ENCODE measurements at places on chromosomes 6 and 20.
A peak's percentile ranks its signal among the peaks of the same experiment; 100 is the strongest.

DNA sequence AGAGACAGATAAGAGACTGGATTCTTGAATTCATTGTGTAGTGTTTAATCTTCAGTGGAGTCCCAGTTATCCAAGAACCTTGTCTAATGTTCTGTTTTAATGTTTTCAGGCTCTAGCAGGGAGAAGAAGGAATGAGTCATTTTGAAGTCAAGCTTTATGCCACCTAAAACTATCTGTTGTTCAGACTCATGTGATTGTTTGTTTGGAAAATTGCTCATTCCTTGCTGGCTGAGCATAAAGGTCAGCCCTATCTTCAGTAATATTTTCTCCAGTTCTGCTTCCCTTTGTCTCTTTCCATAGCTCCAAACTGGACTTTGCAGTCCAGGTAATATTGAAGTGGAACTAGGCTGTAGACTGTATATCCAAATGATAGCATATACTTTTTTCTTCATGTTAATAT is 34.2 kb downstream of the CLVS2 start:
- no peak for DNase-seq

GRCh38 chr6:41161380-41161779 is 1.5 kb downstream of the TREM2 start:
- no peak for DNase-seq

- no peak for DNase-seq
Measured at GRCh38 chr6:51213811-51214210, 395.1 kb downstream of the TFAP2B start.

DNA sequence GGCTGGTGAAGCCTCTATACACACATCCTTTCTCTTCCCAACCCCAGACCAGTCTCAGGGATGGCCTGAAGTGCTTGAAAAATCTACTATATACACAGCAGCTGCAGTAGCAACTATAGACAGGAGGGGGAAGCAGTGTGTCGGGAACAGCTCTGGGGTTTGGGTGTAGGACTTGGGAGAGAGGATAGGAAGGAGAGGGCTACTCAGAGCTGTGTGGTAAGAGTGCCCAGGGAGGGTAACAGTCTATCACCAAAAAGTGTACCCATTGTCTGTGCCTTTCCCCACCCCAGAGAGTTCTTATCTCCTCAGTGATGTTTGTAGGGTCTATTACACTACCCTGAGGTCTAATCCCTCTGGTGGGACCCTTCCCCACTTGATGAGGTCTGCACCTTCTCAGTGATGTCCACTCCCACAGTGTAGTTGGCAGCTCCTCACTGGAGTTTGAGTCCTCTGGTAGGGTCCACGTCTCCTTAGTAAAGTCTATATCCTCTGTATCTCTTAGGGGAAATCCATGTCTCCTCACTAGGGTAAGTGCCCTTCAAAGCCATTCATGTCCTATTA is 1.5 kb upstream of the GGT7 start:
- DNase-seq, result peak; percentile 56

- no peak for DNase-seq
Measured at GRCh38 chr6:22512686-22513427, 56.5 kb upstream of the HDGFL1 start.

DNA sequence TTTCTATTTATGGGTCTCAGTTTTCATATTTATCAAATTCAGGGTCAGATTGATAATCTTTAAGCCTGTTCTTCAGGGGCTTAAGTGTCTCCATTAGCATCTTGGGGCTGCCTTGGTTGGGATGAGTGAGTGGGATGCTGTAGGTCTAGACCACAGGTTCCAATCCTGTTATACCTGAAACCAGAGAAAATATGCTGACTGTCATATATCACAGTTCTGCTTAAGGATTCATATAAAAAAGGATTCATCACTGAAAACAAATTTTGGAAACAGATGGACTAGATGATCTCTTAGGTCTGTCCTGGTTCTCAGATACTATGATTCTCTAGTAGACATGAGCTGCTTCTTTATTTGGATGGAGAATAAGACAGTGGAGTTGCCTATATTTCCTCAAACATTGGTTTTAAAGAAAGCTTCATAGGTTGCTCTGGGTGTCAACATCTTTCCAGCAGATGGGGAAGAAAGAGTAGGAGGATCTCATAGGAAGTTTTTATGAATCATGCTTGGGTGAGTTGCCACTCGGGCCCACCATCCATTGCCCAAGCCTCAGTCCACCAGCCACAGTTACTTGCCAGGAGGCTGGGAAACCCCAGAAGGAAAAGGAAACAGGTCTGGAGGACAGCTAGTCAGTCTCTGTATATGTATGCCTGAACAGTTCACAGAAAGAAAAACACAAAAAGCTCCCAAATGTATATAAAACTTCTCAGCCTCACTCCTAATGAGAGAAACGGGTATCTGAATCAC is 42.9 kb upstream of the MAP7 start:
- no peak for DNase-seq

GRCh38 chr20:57904314-57905105 is 194.7 kb upstream of the PMEPA1 start:
- no peak for DNase-seq

DNA sequence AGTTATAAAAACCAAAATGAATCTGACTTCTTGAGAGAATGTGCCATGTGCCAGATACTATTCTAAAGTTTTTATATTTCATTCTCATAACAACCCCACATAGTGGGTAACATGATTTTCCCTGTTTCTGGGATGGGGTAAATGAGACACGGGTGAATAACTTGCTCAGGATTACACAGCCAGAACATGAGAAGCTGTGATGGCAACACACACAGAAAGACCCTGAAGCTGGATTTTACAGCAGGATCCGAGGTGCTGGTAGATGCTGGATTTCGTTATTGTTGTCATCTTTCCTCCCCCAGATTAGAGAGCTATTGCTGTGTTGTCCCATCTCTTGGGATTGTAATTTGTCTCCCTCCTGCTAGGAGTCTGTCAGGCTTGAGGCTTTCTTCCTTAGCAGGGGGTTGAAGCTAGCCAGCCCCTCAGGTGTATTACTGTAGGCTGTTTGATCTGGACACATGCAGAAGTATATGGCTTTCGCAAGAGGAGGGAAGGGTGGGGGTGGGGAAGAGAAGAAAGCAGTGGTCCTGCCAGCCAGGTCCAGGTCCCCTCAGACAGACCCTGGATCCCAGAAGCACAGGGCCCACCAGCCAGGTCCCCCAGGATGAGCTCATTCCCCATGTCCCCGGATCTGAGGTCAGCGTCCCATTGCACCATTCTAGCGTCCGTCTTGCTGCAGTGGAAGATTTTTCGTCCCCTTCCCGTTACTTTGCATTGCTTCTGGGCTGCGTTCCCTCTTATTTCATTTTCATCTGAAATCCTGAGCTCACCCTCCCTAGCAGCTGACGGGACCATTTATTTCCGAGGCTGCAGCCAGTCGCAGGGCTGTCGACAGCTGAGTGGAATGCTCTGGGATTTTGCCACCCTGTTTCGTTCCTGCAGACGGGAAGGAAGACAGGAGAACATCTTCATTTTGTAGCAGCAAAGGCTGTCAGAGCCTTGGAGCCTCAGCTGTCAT is 7.3 kb upstream of the KCNG1 start:
- no peak for DNase-seq

DNA sequence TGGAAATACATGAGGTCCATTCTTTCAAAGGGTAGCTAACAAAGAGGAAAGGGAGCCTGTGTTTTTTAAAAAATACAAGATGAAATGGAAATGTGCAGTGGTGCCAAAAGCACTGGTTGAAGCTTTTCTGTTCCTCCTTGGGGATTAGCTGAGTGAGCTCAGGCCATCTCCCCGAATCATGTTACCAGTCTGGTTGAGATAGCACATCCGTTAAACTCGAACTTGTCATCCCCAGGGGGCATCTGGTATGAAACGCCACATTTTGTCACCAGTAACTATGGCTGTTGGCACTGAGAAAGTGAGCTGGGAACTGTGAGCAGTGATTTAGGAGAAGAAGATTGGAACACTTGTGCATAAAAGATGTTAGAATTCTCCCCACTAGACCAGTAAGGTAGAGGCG is 196.2 kb downstream of the SAMD5 start:
- DNase-seq, result no peak

DNA sequence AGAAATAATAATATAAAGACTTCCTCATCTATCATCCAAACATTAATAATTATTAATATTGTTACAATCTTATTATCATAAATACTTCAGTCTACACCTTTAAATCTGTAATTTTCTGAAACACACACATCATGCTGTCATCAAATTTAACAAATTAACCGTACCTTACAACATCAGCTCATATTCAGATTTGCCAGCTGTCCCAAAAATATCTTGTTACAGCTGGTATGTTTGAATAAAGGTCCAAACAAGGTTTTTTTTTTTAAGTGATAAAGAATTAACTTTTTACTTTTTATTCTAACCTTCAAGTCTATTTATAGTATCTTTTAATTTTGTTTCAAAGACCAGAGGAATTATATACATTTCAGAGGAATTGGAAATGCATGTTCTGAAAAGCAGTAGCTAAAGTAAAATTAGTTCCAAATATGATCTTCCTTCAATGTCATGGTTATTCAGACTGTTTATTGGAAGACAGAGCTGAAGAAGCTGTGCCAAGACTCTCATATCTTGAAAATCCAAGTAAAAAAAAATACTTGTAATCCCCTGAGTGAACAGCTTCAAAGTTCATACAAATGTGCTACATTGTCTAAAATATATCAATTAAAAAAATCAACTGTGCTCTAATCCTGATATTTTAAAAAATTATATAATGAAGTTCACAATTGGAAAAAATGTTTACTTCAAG is 161.7 kb upstream of the BMP5 start:
- DNase-seq, result no peak

GRCh38 chr6:106477146-106477545 is 116.6 kb downstream of the CRYBG1 start:
- peak; percentile 11 for DNase-seq

- DNase-seq, result no peak
Measured at GRCh38 chr6:80341330-80341729, 234.9 kb downstream of the BCKDHB start.

DNA sequence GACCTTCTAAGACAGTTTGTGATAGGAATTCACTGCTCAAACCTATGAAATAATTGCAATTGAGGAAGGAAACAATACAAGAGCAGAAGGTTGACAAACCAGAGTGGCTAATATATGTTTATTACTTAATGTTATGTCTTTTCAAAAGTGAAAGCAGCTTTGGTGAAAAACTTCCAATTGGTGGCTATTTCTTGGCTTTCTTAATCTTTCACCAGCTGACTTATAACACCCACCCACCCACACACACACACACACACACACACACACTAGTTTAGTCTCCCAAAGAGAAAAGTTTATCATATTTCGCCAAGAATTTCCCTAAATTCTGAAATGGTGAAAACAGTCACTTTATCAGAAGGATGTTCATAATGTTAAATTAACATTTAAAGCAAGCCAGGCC is 583.5 kb downstream of the EYS start:
- no peak for DNase-seq

- no peak for DNase-seq
Measured at GRCh38 chr6:40108736-40109135, 174.5 kb upstream of the MOCS1 start.

DNA sequence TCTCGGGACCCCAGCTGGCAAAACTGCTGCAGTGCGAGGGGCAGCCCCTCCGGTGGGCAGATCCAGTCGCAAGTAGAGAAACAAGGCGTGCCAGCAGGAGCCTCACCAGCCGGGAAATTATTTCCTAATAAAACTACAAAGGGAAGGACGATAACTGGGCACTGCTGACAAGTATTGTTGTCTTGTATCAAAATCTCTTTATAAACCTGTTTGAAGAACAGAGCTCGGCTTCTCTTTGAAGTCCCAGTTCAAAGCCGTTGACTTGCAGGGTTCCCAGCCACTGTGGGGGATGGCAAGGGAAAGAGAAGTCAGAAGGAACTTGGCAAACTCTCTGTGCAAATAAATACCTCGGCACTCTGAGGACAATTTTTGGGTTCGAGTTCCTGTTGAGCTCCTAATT is 504.5 kb downstream of the CD83 start:
- DNase-seq, result no peak

DNA sequence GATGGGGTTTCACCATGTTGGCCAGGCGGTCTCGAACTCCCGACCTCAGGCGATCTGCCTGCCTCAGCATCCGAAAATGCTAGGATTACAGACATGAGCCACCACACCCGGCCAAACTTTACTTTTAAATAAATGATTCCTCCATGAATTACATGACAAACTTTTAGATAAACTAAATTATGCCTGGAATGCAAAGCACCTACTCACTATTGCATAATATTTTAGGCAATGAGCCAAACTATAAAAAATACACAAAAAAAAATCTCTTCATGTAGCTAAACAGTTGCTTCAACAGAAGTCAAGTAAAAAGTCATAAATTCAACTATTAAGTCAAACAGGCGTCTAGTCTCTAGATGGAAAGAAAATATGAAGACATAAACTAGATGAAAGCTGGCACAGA is 56.5 kb downstream of the PTPRK start:
- no peak for DNase-seq

GRCh38 chr6:150345781-150346180 is 23.0 kb upstream of the IYD start:
- DNase-seq, result no peak

DNA sequence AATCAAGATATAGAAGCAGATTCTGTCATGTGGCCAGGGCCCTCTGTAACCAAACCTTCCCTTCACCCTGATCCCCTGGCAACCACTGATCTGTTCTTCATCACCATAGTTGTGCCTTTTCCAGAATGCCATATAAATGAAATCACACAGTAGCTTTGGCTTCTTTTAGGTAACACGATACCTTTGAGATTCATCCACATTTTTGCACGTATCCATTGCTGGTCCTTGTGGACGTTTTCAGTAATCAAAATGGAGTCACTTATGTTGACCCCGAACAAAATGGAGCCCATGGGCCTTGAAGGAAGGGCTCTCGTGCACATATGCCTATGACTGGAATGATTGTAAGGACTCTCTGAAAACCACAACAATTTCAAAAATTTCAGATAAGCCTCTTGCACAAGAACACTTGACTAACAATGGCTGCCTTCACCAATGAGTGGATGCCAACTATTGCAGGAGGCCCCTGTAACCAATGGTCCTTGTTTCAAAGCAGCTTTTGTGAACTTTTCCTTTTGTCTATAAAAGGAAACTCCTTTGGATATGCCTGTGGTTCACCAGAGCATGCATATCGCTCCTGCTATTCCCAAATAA is 84.3 kb upstream of the RALY start:
- DNase-seq, result no peak

GRCh38 chr6:36949636-36950035 is 4.9 kb upstream of the PI16 start:
- no peak for DNase-seq

- peak; percentile 6 for DNase-seq
Measured at GRCh38 chr6:7324520-7324919, 11.5 kb upstream of the SSR1 start.

DNA sequence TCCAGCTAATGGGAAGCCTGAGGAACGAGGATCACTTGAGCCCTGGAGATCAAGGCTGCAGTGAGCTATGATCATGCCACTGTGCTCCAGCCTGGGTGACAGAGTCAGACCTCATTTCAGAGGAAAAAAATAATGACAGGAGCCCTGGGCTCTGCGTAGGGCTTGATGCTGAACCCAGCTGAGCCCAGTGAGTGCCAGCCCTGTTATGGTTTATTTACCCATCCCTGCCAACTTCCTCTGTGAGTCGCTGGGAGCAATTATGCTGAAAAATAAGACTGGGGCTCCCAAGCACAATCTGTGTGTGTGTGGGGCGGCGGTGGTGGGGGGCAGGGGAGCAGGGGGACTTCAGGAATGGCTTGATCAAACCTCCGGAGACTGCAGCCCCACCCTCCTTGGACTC is 75.9 kb upstream of the PMEPA1 start:
- DNase-seq, result no peak
